ENCODE measurements at places on chromosomes 4 and X.

DNA sequence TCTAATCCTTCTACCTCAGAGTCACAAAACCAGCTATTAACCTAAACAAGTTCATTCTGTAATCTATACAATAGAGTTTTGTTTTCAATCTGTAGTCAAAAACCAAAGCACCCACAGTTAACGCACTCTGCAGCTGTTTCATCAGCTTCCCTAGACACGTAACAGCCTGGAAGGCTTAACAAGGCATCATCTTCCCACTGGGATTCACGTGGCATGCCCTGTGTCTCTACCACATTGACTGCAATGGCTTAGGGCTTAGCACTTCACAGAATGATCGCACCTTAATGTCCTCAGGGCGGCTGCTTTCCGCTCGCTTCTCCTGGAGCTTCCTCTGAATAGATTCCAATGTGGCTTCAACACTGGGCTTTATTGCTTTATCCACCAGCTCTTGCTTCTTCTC lies 49.7 kb upstream of the NAP1L5 start:
- DNase-seq: no peak

DNA sequence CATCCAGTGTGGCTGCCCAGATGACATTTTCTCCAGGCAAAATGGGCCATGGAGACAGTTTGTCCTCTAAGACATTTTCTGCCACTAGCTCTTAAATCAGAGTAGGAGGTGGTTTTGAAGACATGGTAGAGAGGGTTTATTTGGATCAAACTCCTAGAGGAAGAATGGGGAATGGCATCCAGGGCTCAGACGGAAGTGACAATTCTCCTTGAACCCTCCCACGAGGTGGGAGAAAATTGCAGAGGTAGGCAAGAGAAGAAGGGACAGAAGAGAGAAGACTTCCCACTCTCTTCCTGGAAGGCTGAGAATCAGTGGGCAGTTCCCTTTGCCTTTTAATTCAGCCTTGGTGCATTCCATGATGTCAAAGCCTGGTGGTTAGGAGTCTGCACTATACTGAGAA lies 194.0 kb downstream of the SMIM20 start:
- DNase-seq: no peak

GRCh38 chr4:137408527-137409177 lies 123.6 kb downstream of the PCDH18 start:
- no peak for DNase-seq

DNA sequence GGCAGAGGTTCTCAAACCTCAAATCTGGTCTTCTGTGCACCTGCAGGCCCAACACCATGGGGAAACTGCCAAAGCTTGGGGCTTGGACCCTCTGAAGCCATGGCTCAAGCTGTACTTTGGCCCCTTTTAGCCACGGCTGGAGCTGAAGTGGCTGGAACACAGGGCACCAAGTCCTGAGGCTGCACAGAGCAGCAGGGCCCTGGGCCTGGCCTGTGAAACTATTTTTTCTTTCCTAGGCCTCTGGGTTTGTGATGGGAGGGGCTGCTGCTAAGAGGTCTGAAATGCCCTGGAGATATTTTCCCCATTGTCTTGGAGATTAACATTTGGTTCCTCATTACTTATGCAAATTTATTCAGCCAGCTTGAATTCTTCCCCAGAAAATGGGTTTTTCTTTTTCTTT lies 18.3 kb upstream of the PI4K2B start:
- no peak for DNase-seq

- DNase-seq: no peak
Measured at GRCh38 chr4:8171984-8172924, 13.6 kb upstream of the ABLIM2 start.

DNA sequence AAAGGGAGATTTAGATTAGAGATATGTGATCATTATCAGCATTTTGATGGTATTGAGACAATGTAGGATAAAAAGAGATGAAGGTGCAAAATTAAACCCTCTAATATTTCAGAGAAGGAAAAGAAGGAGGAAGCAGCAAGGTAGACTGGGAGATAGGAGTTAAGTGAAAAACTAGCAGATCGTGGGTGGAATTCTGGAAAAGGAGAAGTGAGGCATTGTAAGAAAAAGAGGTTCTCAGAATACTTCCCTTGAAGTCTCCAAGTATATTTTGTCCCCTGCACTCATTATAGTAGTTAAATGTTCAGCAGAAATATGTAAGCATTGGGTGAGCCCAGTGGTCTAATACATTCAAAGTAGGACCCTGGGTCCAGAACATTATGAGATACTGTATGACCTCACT lies 30.3 kb downstream of the COPS4 start:
- DNase-seq: no peak

GRCh38 chr4:15149839-15150592 lies 147.7 kb downstream of the CPEB2 start:
- DNase-seq: no peak

- DNase-seq: no peak
Measured at GRCh38 chr4:169438057-169438480, 167.3 kb upstream of the SH3RF1 start.

GRCh38 chrX:38799995-38800580 lies 1.2 kb upstream of the MID1IP1 start:
- no peak for DNase-seq

GRCh38 chrX:17067534-17067933 lies 121.1 kb downstream of the REPS2 start:
- no peak for DNase-seq

DNA sequence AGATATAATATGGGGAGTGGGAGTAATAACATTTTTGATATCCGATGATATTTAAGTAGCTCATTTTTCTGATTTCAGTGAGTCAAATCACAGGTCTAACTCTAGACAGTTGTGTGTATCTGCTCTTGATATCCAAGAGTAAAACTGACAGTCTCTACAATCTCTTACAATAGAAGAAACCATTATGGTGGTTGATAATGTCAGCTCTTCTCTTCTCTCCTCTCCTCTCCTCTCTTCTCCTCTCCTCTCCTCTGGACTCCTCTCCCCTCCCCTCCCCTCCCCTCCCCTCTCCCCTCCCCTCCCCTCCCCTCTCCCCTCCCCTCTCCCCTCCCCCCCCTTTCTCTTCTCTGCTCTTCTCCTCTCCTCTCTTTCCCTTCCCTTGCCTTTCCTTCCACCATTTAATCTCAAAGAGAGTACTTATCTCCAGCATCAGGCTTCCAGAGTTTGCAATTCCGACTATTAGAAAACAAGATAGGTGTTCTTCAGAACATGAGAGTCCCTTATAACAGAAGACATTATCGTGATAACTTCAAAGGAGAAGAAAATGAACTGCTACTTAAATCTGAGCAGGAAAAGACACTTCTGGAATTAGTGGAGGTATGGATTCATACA lies 6.2 kb downstream of the TDO2 start:
- DNase-seq: no peak

- no peak for DNase-seq
Measured at GRCh38 chr4:149897783-149898182, 82.1 kb upstream of the IQCM start.

DNA sequence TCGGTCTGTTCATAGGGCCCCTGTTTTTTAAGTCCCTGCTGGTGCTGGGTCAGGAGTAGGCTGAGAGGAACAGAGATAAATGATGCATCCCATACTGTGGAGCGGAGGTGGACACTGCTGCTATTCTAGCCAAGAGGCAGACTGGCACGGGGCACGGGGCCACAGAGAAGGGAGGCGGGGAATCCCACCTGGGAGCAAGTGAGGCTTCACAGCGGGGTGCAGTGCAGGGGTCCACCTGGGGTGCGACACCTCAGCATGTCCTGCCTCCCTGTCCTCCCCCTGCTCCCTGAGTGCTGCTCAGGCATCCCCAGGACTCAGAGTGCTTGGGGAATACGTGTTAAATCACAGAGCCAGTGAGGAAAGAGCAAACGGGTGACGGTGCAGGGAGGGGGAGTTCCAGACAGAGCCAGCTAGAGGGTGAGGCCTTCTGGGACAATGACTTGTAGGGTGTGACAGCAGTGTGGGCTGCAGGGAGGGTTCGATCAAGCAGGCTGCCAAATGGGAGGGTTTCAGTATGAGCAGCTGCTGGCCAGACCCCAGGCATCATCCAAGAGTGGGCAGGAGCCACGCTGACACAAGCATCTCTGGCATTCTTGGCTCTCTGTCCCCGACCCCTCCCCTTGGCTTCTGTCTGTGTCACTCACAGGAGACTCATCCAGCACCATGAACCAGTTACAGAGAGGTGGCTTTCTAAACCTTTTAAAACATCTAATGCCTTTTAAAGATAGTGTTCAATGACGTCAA lies 13.7 kb upstream of the HTRA3 start:
- DNase-seq: no peak

DNA sequence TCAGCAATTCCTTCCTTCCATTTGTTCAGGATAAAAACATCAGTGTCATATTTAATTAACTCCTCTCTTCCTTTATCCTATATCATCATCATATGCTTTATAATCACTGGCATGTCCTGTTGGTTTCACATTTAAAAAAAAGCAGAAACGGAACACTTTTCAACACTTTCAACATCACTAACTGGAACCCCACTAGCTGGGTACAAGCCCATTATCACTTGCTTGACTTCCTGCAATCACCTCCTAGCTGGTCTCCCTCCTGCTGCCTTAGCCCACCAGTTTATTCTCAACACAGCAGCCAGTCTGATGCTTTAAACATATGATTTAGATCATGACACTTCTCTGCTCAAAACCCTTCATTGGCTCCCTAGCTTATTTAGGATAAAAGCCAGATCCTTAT lies 116.4 kb upstream of the LSM6 start:
- no peak for DNase-seq

DNA sequence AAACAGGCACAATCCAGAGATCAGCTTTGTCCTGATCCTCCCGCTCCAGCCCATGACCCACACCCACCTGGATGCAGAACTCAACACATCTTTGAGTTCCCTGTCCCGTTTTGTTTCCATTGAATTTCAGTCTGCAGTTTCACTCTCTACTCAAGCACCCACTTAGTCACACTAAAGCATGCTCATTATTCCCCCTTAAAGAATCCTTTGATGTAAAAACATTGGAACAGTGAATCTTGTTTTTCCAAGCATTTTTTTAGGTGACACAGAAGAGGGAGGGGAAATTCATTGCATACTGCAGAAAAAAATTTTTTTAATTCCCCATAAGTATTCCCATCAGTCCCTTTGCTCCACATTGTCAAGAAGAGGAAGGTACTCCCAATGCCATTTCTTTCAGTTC lies 249.7 kb upstream of the TTC29 start:
- no peak for DNase-seq

- no peak for DNase-seq
Measured at GRCh38 chr4:181281451-181281850, 961.8 kb upstream of the TENM3 start.

- DNase-seq: no peak
Measured at GRCh38 chrX:73876911-73877310, 313.9 kb downstream of the CHIC1 start.

GRCh38 chr4:52015366-52015765 lies 4.8 kb downstream of the LRRC66 start:
- no peak for DNase-seq

- no peak for DNase-seq
Measured at GRCh38 chr4:152476796-152477195, 59.1 kb downstream of the FBXW7 start.

DNA sequence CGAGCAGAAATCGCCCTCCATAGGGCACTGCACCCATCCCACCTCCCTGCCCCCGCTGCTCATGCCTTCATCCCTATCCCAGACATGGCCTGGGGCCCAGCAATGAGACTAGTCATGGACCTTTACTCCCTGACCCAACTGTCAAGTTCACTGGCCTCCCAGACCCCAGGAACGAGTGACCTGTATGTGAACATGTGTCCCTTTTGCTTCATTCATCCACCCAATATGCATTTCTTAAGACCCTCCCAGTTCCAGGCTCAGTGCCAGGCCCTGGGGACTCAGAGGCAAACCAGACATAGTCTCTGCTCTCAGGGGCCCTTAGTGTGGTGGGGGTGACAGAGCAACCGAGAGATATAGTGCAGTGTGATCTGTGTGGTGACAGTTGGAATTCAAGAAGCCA lies 67.0 kb downstream of the EFNB1 start:
- DNase-seq: no peak

DNA sequence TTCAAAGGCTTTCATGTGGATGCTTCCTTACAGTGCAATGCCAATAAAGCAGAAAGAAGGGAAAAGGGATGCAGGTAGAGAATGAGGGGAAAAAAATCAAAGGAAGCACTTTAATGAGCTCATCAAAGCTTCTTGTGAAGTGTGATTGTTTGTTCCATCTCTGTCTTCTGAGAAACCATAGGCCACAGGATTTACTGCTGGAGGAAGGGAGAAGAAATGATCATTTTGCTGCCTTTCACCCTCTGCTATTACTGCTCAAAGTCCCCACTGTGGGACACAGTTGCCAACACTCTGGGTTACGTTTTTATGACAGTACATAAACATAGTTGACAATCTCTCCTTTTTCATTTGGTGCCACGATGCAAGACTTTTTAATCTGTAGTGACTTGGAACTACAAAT lies 558.0 kb upstream of the TECRL start:
- no peak for DNase-seq

GRCh38 chr4:43567644-43568043 lies 675.1 kb downstream of the GRXCR1 start:
- DNase-seq: no peak

GRCh38 chr4:152454398-152455011 lies 81.4 kb downstream of the FBXW7 start:
- no peak for DNase-seq

GRCh38 chr4:52665592-52665991 lies 6.5 kb upstream of the USP46 start:
- DNase-seq: no peak

GRCh38 chrX:24954732-24955131 lies 61.0 kb downstream of the ARX start:
- no peak for DNase-seq

DNA sequence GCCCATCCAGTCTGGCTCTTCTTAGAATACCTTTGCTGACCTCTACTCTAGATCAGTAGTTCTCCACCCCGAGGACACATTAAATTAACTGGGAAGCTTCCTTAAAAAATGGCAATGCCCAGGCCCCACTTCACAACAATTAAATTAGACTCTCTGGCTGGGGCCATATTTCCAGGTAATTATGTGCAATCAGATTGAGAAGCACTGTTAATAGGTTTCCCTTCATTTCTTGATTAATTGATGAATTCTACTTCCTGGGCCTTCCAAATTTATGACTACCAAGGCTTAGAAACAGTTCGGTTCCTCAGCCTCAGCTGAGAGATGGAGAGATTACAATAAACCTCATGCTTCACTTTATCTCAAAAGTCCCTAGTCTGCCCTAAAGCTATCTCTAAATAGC lies 71.7 kb upstream of the LIMCH1 start:
- DNase-seq: no peak

DNA sequence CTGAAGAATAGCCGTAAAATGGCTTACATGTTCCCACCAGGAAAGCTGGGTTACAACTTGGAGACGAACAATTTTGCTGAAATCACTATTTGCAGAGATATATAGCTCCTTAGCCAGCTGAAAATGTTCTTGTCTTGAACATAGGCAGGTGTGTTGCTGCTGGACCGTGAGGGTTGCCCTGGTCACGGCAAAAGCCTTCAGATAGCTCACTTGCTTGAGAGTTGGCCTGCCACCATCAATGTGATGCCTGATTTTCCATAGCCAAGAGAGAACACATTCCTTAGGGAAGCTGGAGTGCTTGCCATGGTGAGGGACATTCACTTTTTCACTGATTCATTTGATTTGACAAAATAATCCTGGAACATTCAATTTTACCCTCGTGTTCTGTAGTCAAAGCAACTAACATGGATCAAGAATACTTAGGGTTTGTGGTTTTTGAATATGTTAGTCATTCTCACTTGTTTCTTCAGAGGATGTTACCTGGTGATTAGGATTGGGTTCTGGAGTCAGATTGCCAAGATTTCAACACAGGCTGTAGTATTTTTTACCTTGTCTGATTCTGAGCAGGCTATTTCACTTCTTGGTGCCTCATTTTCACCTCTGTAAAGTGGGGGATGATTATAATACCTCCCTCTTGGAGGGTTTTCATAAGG lies 536.9 kb downstream of the RAPGEF2 start:
- no peak for DNase-seq

- DNase-seq: no peak
Measured at GRCh38 chr4:75658876-75659275, 14.3 kb downstream of the G3BP2 start.
